Hematopoietic multipotent progenitor cell treated with erythropoietin and hydrocortisone succinate and interleukin-3 and kit ligand, for 6 days (in vitro differentiated cells): ENCODE measurements at places on chromosomes 13 and 19.

- DNase-seq = peak; percentile 62
Observed at GRCh38 chr19:12969292-12969988, at the start of gene DAND5. TSS of gene DAND5 (plus strand) at chr19:12969576. CDS start at chr19:12969661, 85 bp downstream.

GRCh38 chr13:69524459-69525150 lies 583.0 kb upstream of the ATXN8OS start:
- peak; percentile 32 for DNase-seq

- DNase-seq = no peak
Observed at GRCh38 chr13:39729156-39729555, 73.7 kb downstream of the COG6 start.

GRCh38 chr19:41353466-41354342 lies at the start of gene TGFB1:
TSS of gene TGFB1 (minus strand) at chr19:41353922. CDS start at chr19:41353044, 878 bp downstream.
- peak; percentile 94 for DNase-seq

GRCh38 chr13:77113496-77113895 lies 86.5 kb upstream of the FBXL3 start:
- no peak for DNase-seq

- DNase-seq = peak; percentile 36
Observed at GRCh38 chr13:70310396-70311119, 202.3 kb upstream of the KLHL1 start.

DNA sequence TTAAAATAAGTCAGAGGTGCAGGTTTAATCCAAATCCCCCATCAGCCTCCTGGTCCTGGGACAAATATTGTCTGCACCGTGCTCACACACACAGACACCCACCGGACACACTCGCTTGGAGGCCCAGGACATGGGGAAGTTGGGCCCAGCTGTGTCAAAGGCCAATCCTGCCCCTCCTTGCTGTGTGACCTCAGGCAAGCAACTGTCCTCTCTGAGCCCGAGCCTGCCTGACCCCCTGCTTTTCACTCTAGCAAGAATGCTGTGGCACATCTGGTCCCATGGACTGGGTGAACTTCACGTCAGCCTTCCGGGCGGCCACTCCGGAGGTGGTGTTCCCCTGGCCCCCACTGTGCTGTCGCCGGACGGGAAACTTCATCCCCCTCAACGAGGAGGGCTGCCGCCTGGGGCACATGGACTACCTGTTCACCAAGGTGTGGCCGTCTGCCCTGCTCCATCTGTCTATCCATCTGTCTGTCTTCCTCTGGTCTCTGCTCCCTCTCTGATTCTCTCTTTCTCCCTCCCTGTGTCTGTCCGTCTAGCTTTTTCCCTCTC lies 9.3 kb downstream of the UPK1A start:
- no peak for DNase-seq

GRCh38 chr19:39828654-39829032 lies 5.3 kb downstream of the DYRK1B start:
- DNase-seq = no peak

GRCh38 chr13:70668983-70669382 lies 560.7 kb upstream of the KLHL1 start:
- DNase-seq = no peak

- DNase-seq = no peak
Observed at GRCh38 chr19:47093841-47094240, 19.7 kb downstream of the ZC3H4 start.

DNA sequence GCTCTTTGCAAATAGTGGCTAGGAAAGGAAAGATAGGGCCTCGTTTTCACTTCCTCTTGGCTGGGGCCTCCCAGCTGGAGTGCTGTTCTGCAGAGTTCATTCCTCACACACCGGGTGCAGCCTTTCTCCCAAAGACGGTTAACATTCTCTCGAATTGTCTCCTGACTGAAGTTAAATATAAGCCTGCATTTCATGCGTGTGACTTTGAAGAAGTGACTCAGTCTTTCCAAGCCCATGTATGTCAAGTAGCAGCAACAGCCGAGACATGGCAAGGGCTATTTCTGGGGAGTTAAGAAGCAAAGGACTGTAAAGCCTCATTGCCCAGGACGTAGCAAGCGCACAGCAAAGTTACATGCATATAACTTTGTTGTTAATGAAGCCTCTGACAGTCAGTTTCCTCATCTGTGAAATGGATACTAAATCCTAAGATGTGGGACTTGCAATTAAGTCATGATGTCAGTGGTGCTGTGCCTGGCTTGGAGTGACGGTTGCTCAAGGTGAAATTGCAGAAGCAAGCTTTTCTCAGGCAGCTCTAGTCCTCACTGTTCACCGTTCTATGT lies 502.4 kb downstream of the MYO16 start:
- DNase-seq = peak; percentile 33

DNA sequence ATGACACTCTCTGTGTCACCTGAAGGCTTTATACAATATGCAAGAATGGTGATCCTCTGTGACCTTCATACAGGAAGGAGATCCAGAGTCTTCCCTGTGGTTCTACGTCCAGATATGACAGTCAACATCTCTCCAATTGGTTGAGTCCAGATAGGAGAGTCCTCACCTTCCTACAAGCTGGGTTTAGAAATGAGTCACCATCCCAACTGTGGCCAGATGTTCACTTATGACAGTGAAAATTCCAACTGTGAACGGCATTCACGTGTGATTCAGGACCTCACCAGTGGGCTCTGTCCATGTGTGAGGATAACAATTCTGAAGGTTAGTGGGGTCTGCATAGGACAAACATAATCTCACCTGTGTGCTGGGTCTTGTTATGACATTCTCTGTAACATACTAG lies 52.5 kb upstream of the ZNF728 start:
- DNase-seq = no peak

DNA sequence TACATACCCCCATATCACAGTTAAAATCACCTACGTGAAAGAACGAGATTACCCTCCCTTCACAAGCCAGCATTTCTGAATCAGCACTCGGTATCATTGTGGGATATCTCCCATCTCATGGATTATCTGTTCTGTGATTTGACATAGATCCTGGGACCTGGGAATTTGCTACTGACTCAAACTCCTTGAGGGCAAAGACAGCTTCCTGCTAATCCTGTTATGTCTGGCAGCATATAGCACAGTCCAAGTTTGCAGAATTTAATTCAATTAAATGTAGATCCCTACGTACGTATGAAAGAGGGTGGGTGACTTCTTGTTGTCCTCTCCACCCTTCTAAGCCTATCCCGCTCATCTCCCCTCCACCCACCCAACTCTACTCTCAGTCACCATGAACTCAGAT lies 476.5 kb downstream of the KLF5 start:
- DNase-seq = no peak

- peak; percentile 65 for DNase-seq
Observed at GRCh38 chr19:4474514-4475022, 2.5 kb downstream of the HDGFL2 start.

DNA sequence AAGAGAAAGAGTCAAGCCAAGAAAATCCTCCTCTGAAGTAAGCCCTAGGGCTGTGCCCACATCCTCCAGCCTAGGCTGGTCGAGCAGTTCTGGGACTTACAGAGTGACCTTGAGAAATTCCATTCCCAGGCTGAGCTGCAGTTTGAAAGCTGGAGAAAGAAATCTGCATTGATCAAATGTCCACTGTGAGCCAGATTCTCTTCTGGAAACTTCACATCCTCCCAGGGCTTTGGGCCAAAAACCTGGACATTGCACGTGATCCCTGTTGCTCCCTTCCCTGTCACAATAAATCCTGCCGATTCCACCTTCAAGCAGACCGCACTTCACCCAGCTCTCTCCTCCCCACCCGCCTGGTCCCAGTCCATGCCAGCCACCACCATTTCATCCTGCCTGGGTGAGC lies 15.7 kb downstream of the TMEM143 start:
- no peak for DNase-seq

DNA sequence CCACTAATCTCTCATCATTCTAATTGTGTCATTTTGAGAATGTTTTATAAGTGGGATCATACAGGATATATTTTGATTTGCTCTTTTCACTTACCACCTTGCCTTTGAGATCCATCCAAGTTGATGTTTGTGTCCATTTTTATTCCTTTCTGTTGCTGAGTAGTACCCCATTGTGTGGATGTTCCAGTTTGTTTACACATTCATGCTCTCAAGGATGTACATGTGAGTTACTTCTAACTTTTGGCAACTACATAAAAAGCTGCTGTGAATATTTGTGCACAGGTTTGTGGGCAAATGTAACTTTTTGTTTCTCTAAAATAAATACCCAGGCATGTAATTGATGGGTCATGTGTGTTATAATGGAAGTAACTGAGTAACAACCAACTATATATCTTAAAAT lies 64.9 kb downstream of the RFC3 start:
- DNase-seq = no peak

GRCh38 chr13:39516096-39516495 lies 86.9 kb downstream of the LHFPL6 start:
- no peak for DNase-seq

DNA sequence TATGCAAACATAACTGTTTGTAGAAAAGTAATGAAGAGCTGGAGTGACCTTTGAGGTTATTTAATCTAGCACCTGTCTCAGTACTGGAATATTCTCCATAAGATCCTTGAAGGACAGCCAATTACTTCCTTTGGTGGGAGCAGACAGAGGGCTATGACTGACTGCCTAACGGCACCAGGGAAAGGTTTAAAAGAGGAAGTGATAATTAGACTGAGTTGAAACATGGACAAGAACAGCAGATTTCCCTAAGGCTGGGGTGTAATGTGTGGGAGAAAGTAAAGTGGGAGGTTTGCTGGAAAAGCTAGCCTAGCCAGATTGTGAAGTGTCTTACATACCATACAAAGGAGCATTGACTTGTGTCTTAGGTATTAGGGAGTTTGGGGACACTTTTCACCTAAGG lies 191.3 kb upstream of the PCDH9 start:
- no peak for DNase-seq

GRCh38 chr19:48992581-48993174 lies 431 bp downstream of the GYS1 start:
- peak; percentile 32 for DNase-seq

DNA sequence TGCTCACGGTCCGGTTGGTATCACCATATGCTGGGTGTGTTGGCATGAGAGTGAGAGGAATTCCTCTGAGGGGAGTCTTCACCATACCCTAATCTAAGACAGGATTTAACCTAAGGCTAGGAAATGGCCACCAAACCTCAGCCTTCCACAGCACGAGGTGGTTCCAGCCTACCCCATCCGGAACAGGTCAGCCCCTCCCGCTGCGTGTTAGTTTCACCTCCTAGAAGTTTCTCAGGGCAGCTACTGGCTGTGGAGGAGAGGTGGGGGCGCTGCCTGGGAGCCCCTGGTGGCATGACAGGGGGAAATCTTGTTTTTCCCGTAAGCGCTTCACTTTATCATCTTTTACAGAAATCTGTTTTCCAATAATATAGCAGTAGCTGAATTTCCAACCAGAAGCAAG lies 55.1 kb downstream of the RGCC start:
- no peak for DNase-seq

GRCh38 chr13:95073747-95074311 lies 227.4 kb downstream of the ABCC4 start:
- DNase-seq = no peak

DNA sequence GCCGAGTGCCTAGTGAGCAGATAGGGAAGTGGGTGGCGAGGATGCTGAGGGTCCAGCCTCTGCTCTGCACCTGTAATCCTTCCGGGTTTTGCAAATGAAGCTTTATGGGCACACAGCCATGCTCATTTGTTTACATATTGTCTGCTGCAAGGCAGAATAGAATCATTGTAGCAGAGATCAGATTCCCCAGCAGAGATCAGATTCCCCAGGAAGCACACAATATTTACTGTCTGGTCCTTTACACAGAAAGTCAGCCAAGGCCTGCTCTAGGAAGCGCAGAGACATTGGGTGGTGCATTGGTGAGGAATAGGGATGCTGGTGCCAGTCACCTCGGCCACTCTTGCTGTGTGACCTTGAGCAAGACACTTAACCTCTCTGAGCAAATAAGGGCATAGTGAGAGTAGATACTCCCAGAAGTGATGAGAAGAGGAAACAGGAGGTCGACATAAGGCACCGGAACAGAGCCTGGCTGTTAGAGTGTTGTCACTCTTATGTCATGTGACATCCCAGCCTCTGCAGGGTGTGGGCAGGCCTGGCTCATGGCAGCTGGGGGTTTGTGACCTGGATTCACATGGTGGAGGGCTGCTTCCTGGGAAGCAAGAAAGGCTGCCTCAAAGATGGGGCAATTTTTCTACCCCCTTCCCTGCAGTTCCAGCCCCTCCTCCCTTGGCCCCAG lies 25.6 kb downstream of the CARM1 start:
- peak; percentile 73 for DNase-seq

DNA sequence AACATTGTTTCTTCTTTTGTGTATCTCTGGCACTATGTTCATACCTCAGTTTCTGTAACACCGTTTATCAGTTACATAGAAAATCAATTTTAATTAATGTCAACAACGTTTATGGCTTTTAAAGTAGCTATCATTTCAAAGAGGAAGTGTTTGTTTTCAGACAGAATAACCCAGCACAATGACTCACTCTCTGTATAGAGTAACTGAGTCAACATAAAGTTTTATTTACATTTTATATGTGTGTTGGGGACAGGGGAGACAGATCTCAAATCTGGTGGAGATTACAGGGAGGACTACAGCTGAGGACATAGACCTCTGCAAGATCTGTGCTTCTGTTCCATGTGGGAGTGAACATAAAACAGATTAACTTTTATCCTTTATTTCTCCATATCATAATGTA lies 2590.1 kb downstream of the PCDH9 start:
- DNase-seq = no peak

DNA sequence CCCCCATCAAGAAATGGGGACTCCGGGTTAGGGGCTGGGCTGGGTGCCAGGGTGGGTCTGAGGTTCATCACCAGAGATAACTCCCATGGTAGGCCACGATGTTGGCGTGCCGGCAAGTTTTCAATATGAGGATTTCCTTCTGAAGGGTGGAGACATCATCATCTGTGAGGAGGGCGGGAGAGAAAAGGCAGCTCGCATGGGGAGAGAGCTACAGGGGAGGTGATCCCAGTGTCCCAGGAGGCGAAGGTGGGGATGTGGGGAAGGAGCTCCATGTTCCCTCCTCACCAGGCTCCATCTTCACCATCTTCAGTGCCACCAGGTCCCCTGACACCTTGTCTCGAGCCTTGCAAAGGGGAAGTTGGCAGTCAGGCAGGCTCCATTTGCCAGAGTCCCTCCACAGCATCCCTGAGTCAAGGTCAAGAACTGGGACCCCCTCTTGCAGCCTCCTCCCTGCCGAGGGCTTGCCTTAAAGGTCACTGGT lies 430 bp downstream of the MAP4K1 start:
- DNase-seq = peak; percentile 40

GRCh38 chr19:45321848-45322247 lies 827 bp downstream of the CKM start:
- DNase-seq = no peak

DNA sequence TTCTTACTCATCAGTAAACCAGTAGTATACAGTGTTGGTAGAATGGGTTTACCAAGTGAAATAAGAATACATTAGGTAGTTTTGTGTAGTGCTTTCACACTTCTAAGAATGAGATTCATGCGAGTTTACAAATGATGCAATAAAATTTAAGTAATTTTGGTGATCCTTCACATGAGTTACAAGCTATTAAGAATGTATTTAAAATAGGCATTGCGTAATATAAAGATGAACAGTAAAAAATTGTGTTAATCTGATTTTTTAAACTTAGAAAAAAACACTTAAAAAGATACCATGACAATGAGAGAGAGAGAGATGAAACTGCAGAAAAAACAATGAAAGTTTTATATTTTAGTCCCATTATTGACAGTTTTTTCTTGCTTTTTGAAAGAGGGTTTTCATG lies 570.5 kb downstream of the SLITRK6 start:
- DNase-seq = no peak

GRCh38 chr13:44012910-44013757 lies 133.4 kb downstream of the LACC1 start:
- DNase-seq = no peak

- no peak for DNase-seq
Observed at GRCh38 chr13:31835932-31836331, 96.6 kb downstream of the RXFP2 start.

GRCh38 chr19:8705742-8706141 lies 7.1 kb upstream of the ACTL9 start:
- DNase-seq = peak; percentile 55

GRCh38 chr13:96052656-96053002 lies 572 bp downstream of the UGGT2 start:
- peak; percentile 75 for DNase-seq
